ENCODE measurements at places on chromosomes 12 and 14. TPM values are rescaled to one million over a fixed set of nuclear protein-coding genes. Genes with fewer than 3 reads are reported as not detected.

Gene DCAF5
- total RNA-seq = 33.6 TPM

Gene TPPP2
- not detected for total RNA-seq

Gene SOAT2
- total RNA-seq = 0.32 TPM

Gene TGM1
- total RNA-seq = 8.1 TPM

Gene SLC5A8
- not detected for total RNA-seq

Gene GPRC5A
- 0.86 TPM for total RNA-seq

Gene PZP
- total RNA-seq = not detected

Gene MSRB3
- 0.10 TPM for total RNA-seq

Gene AMIGO2
- total RNA-seq = 39.7 TPM

Gene PHETA1
- total RNA-seq = 1.3 TPM

Gene NKX2-1
- 0.13 TPM for total RNA-seq

GRCh38 chr12:67989184-67989920 lies at the start of gene IFNG-AS1:
IFNG-AS1 (plus strand) TSS chr12:67989447.
- no peak for DNase-seq

GRCh38 chr14:92848887-92849286 lies 54.8 kb downstream of the GOLGA5 start:
- no peak for DNase-seq

- DNase-seq = no peak
These were observed 21.8 kb downstream of the SENP1 start for GRCh38 chr12:48084066-48084465.

DNA sequence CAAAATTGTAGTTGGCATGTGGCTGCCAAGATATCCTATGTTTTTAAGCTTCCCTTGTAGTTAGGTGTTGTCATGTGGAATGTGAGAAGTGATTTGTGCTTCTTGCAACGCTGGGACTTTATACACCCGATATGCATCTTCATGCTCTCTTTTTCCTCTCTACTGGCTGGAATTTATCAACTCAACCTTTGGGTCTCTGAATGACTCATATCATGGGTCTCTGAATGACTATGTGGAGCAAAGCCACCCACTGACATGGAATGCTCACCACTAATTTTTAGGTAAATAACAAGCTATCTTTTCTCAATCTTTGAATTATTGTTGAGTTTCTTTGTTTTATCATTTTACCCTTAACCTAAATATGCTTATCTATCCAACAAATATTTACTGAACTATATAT lies 144.6 kb downstream of the ATP23 start:
- DNase-seq = no peak

DNA sequence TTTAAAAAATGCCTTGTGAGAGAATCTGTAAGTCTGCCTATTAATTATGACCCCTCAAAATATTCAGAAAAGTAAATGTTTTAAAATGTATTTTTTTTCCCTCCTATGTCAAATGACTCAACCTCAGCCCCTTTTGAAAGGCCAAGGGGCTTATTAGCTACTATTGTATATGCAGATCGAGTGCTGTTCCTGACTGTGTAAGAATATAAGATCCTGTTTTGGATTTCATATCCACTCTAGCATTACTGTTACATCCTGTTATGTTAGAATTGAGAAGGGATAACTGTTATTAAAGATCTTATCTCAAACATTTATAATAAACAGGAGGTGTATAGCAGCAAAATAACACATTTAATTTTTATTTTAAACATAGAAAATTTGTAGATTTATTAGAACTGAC lies 46.6 kb upstream of the TPH2 start:
- DNase-seq = no peak

- no peak for DNase-seq
These were observed 65.2 kb upstream of the HSPB8 start for GRCh38 chr12:119113496-119113986.

- DNase-seq = no peak
These were observed 6.8 kb downstream of the TTC8 start for GRCh38 chr14:88831284-88831683.

- DNase-seq = no peak
These were observed 164.3 kb downstream of the KTN1 start for GRCh38 chr14:55744321-55744720.

DNA sequence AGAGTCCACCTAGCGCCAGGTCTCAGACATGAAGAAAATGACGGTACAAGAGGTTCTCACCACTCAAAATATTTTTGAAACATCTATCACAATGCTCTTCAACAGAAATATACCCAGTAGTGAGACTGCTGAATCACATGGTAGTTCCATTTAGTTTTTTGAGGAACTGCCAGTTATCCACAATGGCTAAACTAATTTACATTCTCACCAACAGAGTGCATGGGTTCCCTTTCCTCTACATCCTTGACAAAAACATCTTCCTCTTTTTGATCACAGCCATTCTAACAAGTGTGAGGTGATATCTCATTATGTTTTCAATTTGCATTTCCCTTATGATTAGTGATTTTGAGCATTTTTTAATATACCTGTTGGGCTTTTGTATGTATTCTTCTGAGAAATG lies 5.7 kb upstream of the GPR65 start:
- DNase-seq = no peak

DNA sequence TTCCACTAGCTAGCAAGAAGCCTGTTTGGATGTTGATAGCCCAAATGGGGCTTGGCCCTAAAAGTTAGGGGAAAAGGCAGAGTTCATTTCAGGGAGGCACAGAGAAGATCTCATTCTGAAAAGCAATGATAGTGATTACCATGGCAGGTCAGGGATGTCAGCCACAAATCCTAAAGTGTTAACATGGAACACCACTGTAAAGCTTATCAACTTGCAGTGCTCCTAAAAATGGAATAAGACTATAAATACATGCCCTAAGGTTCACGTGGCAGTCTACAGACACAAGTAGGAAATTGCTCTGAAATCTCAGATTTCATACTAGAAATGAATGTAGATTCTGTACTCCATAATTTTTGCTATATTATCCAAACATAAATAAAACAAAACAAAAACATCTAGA lies 280.0 kb upstream of the E2F7 start:
- DNase-seq = no peak

DNA sequence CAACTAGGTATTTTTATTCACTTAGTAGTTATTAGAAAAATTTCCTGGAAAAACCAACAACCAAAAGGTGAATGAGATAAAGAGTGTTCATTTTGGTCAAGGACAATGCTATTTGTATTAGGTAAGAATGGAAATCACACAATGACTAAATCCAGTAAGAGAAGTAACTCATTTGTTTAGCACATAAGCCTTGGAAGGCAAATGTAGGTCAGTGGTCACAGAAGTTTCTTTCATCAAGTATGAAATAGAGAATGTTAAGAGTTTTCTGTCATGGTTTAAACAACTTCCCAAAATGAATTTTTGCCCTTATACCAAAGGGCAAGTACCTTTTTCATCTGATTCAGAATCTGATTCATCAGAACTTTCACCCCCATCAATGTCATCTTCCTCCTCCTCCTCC lies 101.7 kb downstream of the KIF21A start:
- DNase-seq = no peak

Measured in activated T-cell treated with anti-CD3 and anti-CD28 coated beads, Interleukin-2, amount 50 U/mL, for 4 hours (primary cell).